HT1080 (cell line): ENCODE measurements at places on chromosomes 12 and 14. TPM values are rescaled to one million over a fixed set of nuclear protein-coding genes. Genes with fewer than 3 reads are reported as not detected.

Gene APOF
- not detected in 2 replicates for total RNA-seq

Gene IFI27
- 6.2 and 8.4 TPM in 2 replicates for total RNA-seq

Gene PMCH
- total RNA-seq, result not detected in 2 replicates

Gene FGF6
- total RNA-seq, result not detected in 2 replicates

Gene FAIM2
- not detected in 2 replicates for total RNA-seq

Gene AICDA
- total RNA-seq, result not detected in 2 replicates

Gene EGLN3
- not detected in 2 replicates for total RNA-seq

Gene CLEC12A
- total RNA-seq, result not detected in 2 replicates

Gene BDKRB2
- 0.03 TPM in 1 of 2 replicates, not detected in the other for total RNA-seq

Gene DBX2
- total RNA-seq, result not detected in 2 replicates

Gene ADGRD1
- total RNA-seq, result 0.03 TPM in 1 of 2 replicates, not detected in the other

Gene CCDC63
- not detected in 2 replicates for total RNA-seq

Gene SIX6
- not detected in 2 replicates for total RNA-seq

Gene CCDC197
- total RNA-seq, result not detected in 2 replicates
